ENCODE measurements at places on chromosomes 6 and 20.

DNA sequence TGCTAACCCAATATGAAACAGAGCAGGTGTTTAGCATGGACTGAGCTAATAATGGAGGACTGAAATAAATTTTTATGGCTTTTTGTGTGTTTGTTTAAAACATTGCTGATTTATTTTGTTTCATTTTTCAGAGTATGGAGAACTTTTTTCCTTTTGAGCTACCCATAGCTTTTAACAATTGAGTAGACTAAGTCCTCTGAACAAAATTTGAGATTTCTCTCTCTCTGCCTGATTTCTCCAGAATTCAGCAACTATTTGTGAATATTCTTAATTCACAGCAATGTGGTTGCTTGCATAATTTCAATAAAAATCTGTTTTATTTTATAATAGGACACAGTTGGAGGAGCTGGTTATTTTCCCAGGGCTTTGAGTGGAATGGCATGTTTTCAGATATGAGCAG is 103.7 kb downstream of the TPBG start:
- no peak for DNase-seq

DNA sequence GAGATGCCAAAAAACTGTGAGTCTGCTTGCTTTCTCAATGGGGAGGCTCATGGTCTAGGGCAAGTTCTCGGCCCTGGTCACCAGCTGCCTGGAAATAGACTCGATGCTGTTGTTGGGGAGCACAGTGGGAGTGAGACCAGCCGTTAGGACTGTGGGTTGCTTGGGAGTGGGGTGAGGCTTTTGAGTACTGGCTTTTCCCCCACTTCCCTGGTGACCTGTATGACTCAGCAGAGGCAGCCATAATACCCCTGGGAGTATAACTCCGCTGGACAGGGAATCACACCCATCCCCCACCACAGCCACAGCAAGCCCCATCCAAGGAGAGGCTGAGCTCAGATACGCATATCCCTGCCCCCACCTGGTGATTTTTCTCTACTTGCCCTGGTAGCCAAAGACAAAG is 48.9 kb upstream of the OGFRL1 start:
- DNase-seq, result peak; percentile 5

GRCh38 chr6:1596088-1596852 is 13.4 kb upstream of the FOXC1 start:
- DNase-seq, result peak; percentile 43

GRCh38 chr6:14075095-14075503 is 42.5 kb upstream of the CD83 start:
- peak; percentile 25 for DNase-seq

DNA sequence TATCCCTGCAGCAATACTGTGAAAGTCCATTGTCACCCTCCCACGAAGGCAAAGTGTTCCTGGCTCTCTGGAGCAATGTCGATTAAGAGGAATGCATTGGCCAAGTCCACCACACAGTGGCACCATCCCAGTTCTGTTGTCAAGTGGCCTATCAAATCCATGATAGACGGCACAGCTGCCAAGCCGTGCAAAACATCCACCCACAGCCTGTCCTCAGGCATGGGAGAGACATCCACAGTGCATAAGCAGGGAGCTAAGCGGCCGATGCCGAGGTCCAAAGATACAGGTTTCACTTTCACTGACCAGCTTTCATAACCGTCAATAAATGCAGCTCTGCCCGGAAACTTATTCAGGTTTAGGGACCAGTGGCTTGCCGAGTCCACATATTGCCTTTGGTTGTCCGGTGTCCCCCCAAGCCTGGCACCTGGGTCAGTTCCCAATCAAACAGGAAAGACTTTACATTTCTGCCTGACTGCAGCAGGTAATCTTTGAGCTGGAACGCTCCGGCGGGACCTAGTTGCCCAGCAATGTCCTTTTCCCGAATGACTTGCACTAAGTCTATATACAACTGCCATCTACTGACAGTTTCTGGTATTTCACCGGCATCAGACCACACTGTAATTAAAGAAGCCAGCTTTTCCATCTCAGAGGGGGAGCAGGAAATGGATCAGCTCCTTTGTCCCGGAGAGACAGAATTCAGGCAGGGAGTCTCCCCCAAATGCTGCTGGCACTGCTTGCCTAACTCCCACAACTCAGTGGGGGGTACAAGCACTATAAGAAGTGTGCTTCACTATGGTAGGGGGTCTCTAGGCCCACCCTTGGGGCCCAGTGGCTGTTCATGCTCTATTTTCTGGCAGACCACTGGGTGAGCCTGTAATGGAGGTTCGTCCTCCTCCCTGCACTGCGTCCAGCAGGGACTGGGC is 6.3 kb downstream of the ZKSCAN3 start:
- peak; percentile 86 for DNase-seq

GRCh38 chr20:21315138-21315537 is 12.0 kb downstream of the XRN2 start:
- DNase-seq, result peak; percentile 33
